Globus pallidus (tissue), 1 donor: ENCODE measurements at places on chromosomes 11 and 22.
A peak's percentile ranks its signal among the peaks of the same experiment; 100 is the strongest.

- no peak for DNase-seq
Observed at GRCh38 chr11:79108851-79109250, 332.0 kb downstream of the TENM4 start.

GRCh38 chr11:36421546-36422155 is 88.4 kb downstream of the TRAF6 start:
- no peak for DNase-seq

GRCh38 chr11:100484948-100485347 is 202.1 kb upstream of the ARHGAP42 start:
- no peak for DNase-seq

GRCh38 chr11:64729851-64730382 is 6.9 kb upstream of the NRXN2 start:
- no peak for DNase-seq

GRCh38 chr11:122784325-122784955 is 53.9 kb upstream of the CRTAM start:
- no peak for DNase-seq

- no peak for DNase-seq
Observed at GRCh38 chr11:61163714-61164605, 2.7 kb upstream of the VPS37C start.

DNA sequence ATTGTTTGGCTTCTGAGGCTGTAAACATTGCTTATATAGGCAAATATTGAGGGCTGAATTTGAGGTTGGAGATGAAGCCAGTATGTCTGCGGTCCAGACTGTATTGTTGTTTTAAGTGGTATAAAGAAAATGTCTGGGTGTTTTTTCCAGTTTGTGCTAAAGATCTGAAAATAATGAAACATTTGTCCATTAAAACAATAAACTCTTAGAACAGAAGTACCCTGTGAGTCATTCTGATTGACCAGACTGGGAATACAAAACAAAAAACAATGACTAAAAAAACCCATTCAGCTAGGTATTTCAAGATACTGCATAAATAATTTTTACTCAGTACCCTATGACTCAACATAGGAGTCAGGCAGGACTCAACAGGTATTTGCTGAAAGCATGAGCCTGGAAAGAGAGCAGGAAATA is 20.4 kb downstream of the ALKBH8 start:
- peak; percentile 38 for DNase-seq

DNA sequence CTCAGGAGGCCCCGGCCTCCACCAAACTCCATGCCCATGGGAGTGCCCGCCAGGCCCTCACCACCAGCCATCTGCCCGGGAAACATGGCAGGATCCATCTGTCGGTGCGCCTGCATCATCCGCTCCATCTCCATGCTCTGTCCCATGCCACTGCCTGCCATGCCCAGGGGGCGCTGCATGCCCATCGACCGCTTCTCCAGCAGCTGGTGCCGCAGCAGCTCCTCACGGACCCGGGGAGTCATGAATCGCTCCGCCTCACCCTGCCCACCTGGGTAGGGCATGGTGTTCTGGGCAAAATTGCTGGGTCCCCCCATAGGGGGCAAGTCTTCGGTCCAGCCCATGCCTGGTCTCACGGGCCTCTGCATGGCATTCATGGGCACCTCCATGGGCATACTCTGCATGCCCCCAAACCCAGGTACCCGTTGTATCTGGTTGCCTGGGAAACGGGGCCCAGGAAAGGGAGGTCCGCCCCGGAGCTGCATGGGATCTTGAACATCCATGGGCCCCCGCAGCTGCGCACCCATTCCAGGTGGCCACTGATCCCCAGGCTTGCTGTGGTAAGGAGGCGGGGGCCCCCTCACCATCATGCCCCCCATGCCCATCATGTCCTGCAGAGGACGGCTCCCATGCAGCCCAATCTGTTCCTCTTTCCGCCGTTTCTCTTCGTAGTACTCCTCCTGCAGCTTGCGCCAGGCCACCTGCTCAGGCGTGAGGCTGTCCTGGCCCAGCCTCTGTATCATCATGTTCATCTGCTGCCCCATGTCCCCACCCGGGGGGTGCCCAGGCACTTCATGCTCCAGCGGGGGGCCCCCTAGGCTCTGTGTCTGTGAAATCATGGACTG is 18.0 kb downstream of the CXCR5 start:
- DNase-seq = no peak

- no peak for DNase-seq
Observed at GRCh38 chr11:131463162-131463561, 92.7 kb downstream of the NTM start.

DNA sequence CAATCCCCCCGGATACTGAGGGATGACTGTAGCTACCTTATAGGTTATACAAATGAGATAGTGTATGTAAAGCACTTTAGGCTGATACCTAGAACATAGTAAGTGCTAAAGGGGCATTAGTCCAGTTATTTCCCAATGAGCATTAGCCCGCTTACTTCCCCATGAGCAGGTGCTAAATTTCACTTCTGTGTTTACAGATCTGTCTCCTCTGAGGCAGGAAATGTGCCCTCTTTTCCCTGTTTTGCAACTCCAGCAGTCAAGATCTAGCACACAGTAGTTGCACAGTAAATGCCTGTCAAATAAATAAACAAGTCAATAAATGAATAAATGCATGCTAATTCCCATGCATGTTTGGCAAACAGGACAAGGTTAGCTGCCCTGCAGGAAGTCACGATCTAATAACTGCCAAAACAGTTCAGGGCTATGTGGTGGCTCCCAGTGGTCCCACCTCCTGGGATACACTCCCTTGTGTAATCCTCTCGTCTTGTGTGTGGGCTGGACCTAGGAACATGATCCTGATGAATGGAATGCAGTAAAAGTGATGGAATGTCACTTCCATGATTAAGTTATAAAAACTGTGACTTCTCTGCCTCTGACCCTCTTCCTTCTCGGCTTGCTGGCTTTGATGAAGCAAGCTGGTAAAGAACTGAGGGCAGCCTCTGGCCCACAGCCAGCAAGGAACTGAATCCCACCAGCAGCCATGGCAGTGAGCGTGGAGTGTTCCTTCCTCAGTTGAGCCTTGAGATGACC is 459.0 kb downstream of the SOX6 start:
- DNase-seq = no peak

- no peak for DNase-seq
Observed at GRCh38 chr11:87454241-87454640, 416.5 kb downstream of the TMEM135 start.

DNA sequence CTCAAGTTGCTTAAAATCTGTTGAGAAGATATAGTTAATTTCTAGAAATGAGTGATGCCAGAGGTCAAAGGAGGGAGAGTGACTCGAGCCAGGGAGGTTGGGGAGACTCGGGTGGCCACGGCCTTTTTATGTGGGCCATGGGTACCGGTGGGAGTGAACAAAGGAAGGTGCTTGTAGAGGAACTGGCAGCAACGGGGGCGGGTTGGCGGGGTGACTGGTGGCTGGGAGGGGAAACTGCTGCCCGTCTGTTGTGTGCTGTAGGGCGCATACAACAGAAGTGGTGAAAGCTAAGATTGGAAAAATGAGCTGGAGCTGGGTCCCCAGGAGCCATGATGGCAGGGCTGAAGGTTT is 5.4 kb downstream of the DAGLA start:
- no peak for DNase-seq

DNA sequence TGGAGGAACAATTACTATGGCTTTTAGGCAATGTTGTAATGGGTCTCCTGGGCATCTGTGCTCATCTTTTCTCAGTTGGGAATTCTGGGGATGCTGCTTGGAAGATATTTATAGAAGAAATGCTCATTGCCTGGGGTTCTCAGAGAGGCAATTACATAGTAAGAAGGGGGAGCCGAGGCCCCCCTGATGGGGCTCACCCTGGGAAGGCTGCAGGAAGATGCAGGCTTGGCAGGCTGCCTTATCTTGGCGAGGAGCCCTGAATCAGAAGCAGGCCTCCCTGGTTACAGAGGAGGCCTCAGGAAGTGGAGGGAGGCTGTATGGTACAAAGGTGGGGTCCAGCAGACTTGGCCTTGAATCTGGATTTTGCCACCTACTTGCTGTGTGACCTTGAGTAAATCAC is 60.6 kb upstream of the CRYBB3 start:
- no peak for DNase-seq

GRCh38 chr11:15145151-15145550 is 30.4 kb downstream of the INSC start:
- no peak for DNase-seq

DNA sequence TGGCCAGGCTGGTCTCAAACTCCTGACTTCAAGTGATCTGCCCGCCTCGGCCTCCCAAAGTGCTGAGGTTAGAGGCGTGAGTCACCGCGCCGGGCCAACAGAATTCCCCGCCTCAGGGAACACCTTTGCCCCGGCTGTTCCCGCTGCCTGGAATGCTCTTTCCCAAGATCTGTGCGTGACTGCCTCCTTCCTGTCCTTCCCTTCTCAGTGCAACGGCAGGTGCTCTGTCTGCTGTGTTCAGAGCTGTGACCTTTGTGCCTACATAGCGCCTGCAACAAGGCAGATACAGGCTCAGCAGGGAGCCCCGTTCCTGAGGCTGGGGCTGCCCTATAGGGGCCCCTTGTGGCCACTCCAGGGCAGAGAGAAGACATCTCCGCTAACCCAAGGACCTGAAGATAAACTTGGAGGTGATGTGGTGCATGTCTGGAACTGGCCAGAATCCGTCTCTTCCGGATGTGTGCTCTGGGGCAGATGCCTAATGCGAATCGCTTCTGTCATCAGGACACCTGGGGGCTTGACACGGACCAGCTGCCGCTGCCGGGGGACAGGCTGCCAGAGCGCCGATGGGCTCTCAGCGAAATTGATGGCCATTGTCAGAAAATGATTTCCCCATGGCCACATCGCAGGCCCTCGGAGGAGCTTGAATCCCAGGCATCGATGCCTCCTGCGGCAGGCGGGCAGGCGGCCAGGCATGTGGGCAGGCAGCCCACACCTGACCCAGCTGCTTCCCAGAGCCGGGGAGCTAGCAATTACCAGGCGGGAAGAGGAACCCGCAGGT is 43.5 kb upstream of the TCF20 start:
- no peak for DNase-seq

DNA sequence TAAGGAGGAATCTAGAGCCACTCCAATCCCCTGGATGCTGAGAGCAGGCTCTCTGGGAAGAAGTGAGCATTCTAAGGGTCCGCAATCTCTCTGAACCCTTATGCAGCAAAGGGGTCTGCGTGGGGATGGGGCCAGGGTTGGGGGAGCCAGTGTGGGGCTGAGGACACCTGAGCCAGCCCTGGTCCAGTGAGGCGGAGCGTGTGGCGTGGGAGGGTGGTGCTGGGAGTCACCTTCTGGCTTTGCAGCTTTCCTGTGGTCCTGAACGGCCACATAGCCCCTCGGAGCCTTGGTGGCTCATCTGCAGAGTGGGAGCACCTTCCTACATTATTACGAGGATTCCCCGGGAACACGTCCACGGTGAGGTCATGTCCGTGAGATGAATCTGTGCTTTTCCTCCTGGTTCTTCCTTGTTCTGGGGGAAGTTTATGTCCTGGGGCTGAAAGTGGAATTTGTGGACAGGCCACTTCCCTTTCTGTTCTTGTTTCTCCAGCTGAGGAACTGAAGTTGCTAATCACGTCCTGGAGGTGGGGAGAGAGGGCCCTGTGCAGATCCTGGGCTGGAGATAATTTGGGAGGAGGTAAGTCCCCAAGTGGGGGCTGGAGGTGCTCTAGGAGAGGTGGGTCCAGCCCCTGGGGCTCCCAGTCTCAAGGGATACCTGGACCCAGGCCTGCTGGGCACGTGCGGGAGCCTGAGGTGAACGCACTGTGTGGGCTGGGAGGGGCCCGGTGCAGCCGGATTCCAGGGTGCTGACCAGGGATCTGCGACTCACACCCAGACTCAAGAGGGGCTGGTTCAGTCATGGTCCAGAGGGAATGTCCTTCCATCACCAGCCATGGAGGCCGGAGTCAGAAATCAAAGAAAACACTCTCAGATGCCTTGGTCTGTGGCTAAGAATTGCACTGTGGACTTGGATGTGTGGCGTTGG is 6.1 kb downstream of the MRGPRE start:
- DNase-seq = peak; percentile 18

DNA sequence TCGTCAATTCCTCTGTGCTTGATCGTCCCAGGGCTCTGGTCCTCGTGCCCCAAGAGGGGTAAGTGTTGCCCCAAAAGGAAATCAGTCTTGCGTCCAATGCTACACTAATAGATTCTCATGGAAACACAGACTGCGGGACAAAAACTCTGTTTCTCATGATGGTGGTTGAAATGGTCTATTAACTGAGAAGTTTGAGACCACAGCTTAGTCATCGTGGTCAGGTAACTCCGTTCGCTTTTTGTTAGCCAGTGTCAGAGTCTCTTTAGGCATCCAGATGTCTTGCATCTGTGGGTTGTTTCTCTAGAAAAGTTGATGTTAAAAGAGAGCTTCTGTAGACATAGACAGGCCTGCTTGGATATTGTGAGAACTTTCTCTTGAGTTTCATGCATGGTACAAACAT is 104.6 kb upstream of the SORL1-AS1 start:
- DNase-seq = no peak

- no peak for DNase-seq
Observed at GRCh38 chr22:20219667-20220628, 48.2 kb downstream of the RTN4R start.

GRCh38 chr22:19325296-19325948 is 33.9 kb upstream of the CLTCL1 start:
- DNase-seq = no peak

- DNase-seq = no peak
Observed at GRCh38 chr11:3229673-3230630, 2.3 kb downstream of the MRGPRE start.

- DNase-seq = no peak
Observed at GRCh38 chr11:34748036-34748435, 127.1 kb downstream of the EHF start.

DNA sequence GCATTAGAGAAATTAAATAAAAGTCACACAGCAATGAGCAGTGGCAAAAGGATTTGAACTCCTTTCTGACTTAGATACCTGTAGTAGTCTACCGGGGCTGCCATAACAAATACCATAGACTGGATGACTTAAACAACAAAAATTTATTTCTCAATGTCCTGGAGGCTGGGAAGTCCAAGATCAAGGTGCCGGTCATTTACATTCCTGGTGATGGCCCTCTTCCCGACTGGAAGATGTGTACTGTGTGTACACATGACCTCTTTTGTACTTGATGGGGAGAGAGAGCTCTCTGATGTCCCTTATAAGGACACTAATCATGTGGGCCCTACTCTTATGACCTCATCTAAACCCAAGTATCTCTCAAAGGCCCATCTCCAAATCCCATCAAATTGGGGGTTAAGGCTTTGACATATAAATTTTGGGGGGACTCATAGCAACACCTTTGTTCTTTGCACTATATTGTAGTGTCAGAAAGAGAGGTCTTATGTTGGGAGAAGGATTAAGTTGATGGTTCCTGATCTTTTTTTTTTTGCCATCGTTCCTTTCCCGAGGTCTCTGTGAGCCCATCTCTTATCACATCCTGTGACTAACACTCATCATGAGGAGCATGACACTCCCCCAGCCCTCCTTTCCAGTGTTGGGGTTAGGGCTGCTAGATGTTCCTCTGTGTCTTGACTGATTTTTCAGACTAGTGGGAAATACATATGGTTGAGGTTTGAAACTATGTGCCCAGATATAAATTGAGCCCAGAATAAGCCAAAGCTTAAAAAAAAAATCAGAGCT is 104.3 kb downstream of the TRAF6 start:
- DNase-seq = no peak

GRCh38 chr11:116851626-116852025 is 14.2 kb upstream of the APOA1 start:
- DNase-seq = no peak

- no peak for DNase-seq
Observed at GRCh38 chr11:112864672-112865071, 96.5 kb upstream of the NCAM1 start.

- DNase-seq = no peak
Observed at GRCh38 chr11:12008790-12009616, 577 bp upstream of the DKK3 start.
